ENCODE measurements at places on chromosomes 6 and 20.

DNA sequence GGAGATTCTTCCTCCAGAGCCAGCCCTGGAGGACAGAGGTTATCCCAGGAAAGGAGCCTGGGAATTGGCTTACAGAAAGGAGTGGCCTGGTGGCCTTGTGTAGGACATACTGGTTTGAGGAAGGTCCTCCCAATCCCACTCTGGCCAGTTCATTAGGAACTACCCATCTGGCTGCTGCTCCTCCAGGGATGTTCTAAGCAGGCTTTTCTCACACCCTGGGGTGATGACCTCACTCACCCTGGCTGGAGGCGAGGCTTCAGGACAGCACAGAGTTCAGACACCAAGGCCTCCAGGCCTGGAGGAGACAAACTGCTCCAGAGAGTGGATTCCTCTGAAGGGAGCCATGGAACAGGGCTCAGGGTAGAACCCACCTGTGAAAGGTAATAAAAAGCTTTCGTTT lies 8.9 kb downstream of the GNMT start:
- DNase-seq: no peak

- DNase-seq: no peak
Measured at GRCh38 chr6:28615955-28616747, 90.5 kb downstream of the GPX5 start.

- no peak for DNase-seq
Measured at GRCh38 chr6:25417046-25417605, 138.0 kb downstream of the CARMIL1 start.

- DNase-seq: no peak
Measured at GRCh38 chr6:129146902-129147301, 264.0 kb downstream of the LAMA2 start.

- no peak for DNase-seq
Measured at GRCh38 chr6:45617441-45617840, 239.7 kb upstream of the SUPT3H start.

- no peak for DNase-seq
Measured at GRCh38 chr6:17390276-17390675, 3.1 kb upstream of the CAP2 start.

DNA sequence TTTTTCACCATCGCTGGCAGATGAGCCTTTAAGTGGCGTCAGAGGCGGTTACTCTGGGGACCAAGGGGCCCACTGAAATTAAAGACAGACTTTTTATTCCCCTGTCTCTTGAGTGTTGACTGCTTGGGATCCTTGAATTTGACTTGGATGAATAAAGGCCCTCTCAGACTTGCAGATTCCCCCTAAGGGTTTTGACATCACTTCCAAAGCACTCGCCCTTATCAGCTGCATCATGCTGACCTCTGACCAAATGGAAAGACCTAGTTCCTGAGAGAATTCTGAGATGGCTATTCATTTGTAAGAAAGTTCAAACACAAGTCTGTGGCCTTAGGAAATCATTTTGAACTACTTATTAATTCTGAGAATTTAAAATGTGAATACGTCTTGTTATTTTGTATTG lies 13.5 kb upstream of the MOXD1 start:
- no peak for DNase-seq

- DNase-seq: no peak
Measured at GRCh38 chr6:118812970-118813369, 81.0 kb upstream of the ASF1A start.

DNA sequence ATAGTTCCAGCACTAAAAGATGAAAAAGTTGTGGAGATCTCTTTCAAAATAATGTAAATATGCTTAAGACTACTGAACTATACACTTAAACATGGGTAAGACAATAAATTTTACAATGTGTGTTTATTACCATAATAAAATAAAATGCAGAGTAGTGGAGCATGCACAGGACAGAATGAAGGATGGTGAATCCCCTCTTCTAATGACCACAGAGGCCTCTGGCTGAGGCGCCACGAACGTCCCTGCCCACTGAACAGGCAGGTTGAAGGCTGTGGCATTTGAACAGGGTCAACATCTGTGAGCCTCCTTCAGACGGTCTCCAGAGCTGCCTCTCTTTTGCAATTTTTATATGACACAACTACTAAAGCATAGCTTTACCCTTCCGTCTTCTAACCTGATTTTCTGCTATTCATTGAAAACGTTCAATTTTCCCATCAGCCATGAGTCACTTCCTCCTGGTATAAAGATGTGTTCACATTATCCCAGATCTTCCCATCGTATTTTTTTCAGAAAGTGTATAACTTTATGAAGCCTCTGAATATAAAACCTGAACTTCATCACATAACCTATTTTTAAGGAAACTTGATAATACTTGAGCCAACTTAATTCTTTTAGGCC lies 37.8 kb downstream of the ADGRF4 start:
- DNase-seq: no peak

GRCh38 chr6:37187321-37188022 lies 17.5 kb downstream of the PIM1 start:
- DNase-seq: no peak

- DNase-seq: no peak
Measured at GRCh38 chr6:33812669-33813068, 8.9 kb upstream of the MLN start.

DNA sequence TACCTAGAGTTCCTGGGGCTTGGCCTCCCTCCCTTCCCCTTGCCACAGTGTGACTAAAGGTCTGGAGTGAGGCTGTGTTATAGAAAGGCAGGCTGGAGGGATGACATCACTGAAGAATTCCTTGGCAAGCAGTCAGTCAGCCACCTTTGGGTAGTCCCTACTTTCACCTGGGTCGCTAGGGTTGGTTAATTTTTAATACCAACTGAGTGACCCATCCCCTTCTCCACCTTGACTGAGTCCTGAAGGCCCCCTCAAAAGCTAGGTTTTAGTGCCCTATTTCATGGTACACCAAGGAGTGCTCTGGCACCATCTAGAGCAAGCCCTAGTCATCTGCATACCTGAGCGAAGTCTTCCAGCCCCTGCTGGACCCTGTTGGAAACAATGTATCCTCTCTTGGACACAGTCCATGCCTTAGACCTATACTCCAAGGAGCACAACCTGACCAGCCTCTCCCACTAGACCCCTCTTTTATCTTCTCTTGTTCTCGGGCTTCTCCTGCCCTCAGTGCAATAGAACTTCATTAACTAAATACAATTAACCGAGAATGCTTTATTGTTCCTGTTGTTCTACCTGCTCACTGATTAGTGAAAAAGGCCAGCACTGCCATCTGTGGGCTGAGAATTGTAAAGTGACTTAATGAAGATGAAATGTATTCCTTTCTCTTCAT lies 44.6 kb downstream of the RIN2 start:
- DNase-seq: no peak

GRCh38 chr6:35906499-35906846 lies 14.4 kb downstream of the SRPK1 start:
- no peak for DNase-seq

GRCh38 chr20:15005300-15005986 lies 668.0 kb upstream of the FLRT3 start:
- DNase-seq: no peak

- no peak for DNase-seq
Measured at GRCh38 chr6:14822679-14823078, 423.2 kb upstream of the JARID2 start.

DNA sequence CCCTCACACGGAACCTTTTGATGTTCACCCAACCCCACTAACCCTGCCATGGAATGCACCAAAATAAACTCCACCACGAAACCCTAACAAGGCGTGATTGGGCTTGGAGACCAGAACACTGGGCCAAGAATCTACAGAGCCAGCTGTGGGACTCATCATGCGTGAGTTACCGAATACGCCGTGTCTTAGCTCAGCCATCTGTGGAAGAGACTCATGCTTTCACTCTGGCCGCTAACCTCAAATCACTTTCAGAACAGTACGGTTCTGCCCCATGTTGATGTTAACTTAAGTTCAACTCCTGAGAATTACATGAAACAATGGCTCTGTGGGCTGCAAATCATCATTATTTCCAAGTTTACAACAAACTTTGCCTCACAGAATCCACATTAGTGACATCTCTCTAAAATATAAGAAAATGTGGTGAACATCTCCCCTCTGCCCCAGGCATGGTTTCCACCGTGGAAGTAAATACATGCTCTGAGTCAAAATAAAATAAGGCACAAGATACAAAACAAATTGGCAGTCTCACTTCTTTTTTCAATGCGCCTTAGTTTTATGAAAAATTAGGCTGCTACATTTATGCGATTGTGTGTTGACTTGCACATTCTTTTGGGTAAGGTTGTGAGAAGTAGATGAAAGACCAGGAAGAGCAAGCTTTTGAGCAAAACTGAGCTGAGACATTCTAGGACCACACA lies 308.9 kb upstream of the EXOC2 start:
- no peak for DNase-seq

GRCh38 chr6:146905181-146905704 lies 299.0 kb upstream of the STXBP5 start:
- no peak for DNase-seq

DNA sequence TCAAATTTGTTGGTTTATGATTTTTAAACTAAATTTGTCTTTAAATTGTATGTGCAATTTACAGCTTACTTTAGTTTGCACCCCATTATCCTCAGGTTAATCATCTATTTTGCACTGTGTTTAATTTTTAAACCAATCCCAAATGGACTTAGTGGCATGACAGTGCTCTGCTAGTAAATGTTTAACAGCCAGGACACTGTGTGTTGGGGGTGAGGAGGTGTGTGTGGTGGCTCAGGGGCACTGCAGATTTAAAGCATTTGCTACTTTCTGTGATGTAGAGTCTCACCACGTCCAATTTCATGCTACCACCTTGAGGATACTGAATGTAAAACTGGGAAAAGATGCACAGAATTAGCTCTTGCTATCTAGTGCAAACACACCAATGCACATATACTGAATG lies 225.7 kb downstream of the HAO1 start:
- no peak for DNase-seq

DNA sequence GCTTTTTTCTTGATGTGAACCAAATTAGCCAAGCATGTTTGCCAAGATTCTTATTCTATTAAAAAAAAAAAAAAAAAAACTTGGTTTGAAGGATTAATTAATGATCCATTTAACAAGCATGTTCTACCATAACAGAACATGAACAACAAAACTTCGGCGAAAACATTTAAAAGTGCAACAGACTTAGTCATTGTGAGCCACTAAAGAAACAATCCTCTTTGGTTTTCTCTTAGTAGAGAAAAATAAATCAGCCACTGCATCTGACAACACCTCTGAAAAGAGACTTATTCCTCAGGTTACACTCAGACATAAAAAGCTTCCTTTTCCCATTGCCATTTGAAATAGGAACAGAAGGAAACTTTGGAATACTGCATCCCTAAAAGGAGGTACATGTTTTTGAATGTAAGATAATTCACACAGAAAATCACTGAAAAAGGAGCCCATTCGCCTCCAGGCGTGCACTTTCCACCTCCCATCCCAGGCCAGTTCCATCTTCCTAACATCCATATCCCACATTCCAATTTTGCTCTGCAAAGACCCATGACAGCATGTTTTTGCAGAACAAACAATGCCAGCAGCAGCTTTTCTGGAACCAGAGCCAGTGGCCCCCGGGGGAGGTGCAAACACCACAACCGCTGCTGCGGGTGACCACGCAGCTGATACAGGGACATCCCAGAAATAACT lies 79.5 kb downstream of the ZMYND8 start:
- DNase-seq: no peak

DNA sequence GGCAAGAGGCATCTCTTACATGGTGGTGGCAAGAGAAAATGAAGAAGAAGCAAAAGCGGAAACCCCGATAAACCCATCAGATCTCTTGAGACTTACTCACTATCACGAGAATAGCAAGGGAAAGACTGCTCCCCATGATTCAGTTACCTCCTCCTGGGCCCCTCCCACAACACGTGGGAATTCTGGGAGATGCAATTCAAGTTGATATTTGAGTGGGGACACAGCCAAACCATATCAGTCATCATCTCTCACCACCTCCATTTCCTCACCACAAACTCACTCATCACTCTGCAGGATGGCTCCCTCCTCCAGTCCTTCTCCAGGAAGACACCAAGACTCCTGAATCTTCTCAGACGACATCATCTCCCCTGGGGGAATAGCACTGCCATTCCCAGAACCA lies 25.8 kb upstream of the SLC16A10 start:
- DNase-seq: no peak

- DNase-seq: no peak
Measured at GRCh38 chr6:157227202-157228166, 95.8 kb downstream of the TMEM242 start.

DNA sequence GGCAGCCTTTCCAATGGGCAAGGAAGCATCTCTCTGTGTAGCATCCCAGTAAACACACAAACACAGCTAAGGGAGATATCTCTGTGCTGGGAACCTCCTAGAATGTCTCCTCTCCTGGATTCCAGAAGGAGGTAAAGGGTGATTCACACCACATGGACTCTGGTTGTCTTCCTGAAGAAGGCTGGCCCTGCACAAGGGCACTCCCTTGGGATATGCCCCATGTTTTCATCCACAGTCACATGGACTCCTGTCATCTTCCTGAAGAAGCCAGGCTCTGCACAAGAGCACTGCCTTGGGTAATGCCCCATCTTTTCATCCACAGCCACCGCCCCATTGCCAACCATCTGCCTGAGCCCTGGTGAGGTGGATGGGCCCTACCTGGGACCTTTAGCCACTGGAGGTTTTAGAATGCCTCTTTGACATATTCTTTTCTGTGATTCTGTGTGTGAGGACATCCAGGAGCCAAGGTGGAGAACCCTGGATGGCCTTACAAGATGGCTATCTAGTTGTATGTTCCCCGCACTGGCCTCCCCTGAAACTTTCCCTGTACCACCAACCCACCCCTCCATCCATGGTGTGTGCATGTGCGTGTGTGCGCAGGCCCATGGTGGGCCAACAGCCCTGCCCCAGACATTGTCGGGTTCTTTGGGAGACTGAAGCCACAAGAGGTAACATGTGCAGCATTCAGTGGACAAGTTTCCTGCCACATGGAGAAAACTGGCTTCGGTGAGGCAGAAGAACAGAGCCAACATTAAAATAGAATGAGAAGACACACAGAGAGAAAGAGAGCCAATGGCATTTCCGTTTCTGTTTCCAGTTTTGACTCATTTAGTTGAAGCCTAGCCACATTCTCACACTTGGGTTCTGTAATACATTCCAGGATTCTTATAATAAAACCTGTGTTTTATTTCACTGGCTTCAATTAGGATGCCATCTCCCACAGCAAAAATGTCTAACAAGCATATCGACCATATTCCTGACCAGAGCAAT lies 110.2 kb upstream of the CST7 start:
- no peak for DNase-seq

- no peak for DNase-seq
Measured at GRCh38 chr6:55286824-55287223, 40.4 kb upstream of the GFRAL start.

DNA sequence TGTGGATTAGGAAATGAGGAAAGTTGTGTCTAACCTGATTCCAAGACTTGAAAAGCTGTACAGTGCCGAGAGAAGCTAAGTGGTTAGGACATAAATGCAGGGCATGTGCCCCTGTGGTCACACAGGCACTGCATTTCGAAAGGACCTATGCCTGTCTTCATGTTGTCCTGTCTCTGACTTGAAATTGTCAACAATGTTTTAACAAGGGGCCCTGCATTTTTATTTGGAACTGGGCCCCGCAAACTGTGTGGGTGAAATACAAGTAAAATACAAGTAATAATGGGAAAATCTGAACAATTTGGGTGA lies 38.8 kb downstream of the MRS2 start:
- DNase-seq: no peak
